Chondrocyte (in vitro differentiated cells): ENCODE measurements at places on chromosomes 4 and X. TPM values are rescaled to one million over a fixed set of nuclear protein-coding genes. Genes with fewer than 3 reads are reported as not detected.

- no peaks in the 10 kb centered on the region for H3K36me3 ChIP-seq
- no peak overlapping the region for H3K4me3 ChIP-seq
- no peak overlapping the region for H3K27ac ChIP-seq
These were observed 87.2 kb upstream of the C4orf50 start for GRCh38 chr4:6105311-6105911.

DNA sequence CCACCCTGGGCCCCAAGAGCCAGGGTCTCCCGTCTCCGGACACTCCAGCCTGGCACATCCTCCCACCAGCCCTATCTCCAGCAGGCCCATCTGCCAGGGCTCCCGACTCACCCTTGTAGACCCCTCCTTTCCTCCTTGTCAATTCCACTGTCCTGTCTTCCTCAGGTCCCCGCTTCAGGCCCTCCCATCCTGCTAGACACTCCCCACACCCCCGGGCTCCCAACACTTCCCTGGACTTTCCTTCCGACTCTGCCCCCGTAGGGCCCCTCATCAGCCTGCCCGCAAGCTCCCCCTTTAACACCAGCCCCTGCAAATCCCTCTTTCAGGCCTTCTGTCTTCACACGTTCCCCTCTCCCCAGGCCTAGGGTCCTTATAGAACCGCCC is 1.1 kb downstream of the PRAF2 start:
- DNase-seq: no peak
- peak overlapping the region; percentile 81 for H3K4me3 ChIP-seq
- peaks cover 16% of the 10 kb centered on the region for H3K4me1 ChIP-seq

DNA sequence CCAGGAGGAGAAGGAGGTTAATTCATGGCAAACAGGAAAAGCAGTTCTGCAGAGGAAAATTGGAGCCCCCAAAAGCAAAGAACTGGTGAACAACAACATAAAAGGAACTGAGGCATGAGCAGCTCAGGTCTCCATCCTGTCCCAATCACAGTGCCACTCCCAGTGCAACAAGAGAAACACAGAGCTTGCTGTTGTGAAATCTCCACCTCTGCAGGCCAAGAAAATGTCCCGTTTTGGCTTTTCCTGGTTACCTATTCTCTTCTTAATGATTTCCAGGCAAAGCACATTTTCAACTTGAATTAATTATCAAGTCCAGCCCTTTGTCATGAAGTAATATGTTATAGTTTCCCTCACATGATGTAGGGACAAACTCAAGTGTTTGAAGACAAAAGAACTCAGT is 778 bp downstream of the C1QTNF7 start:
- no peak for DNase-seq
- H3K27ac ChIP-seq: no peak overlapping the region
- H3K4me3 ChIP-seq: no peak overlapping the region
- H3K36me3 ChIP-seq: no peaks in the 10 kb centered on the region
- peaks cover 21% of the 10 kb centered on the region for H3K4me1 ChIP-seq
- no peaks in the 10 kb centered on the region for H3K27me3 ChIP-seq

DNA sequence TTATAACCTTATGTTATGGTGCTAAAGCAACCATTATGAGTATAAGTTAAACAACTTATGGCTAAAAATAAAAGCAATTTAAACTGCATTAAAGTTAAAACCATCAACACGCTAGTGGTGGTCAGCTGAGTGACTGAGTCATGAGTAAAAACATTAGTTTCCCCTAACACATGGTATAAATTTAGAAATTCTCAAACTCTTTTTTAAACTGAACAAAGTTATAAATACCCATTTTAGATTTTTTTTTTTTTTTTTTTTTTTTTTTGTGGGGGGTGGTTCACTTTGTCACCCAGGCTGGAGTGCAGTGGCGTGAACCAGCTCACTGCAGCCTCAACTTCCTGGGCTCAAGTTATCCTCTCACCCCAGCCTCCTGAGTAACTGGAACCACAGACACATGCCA is 5.4 kb upstream of the BBS7 start:
- H3K4me3 ChIP-seq: no peak overlapping the region
- no peak overlapping the region for H3K27ac ChIP-seq
- no peaks in the 10 kb centered on the region for H3K36me3 ChIP-seq
- H3K27me3 ChIP-seq: peaks cover 18% of the 10 kb centered on the region

DNA sequence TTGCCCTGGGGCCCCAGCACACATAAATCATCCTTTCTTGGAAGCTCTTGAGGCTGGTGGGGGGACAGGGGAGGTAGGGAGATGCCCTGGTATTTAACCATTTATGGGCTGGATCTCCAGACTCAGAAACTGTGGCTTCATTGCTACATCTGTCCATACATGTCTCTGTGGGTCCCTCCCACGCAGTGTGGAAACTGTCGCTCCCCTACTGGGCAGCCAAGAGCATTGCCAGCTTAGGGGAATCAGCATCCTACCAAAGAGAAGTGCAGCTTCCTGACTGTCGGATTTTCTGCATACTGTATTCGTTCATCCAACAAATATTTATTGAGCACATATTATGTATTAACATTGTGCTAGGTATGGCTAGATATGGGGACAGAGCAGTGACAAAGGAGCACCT is 3.7 kb downstream of the GRIPAP1 start:
- no peak overlapping the region for H3K4me3 ChIP-seq
- DNase-seq: peak; percentile 26
- H3K4me1 ChIP-seq: peaks cover 14% of the 10 kb centered on the region
- no peaks in the 10 kb centered on the region for H3K27me3 ChIP-seq
- H3K36me3 ChIP-seq: peaks cover 19% of the 10 kb centered on the region
- H3K27ac ChIP-seq: no peak overlapping the region

DNA sequence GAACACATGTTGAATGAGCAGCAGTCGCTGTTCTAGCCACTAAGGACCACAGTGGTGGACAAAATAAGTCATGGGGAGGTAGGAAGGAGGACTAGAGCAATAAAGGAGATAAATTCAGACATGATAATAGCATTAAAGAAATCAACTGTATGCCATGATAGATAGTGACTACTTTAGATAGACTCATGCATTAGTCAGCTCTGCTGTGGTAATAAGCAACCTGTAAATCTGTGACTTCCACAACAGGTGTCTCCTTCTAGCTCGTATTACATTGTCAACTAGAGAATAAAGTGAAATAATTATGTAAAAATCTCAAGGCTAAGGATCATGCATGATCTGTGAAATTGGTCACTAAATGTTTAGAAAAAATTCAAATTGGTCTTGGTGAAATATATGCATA is 77.9 kb downstream of the WWC2 start:
- no peaks in the 10 kb centered on the region for H3K27me3 ChIP-seq
- no peak overlapping the region for H3K27ac ChIP-seq
- H3K4me3 ChIP-seq: no peak overlapping the region
- DNase-seq: no peak
- H3K4me1 ChIP-seq: peaks cover 66% of the 10 kb centered on the region

- H3K4me1 ChIP-seq: peaks cover 2% of the 10 kb centered on the region
- peaks cover 37% of the 10 kb centered on the region for H3K27me3 ChIP-seq
These were observed 4.1 kb downstream of the TMEM271 start for GRCh38 chr4:571838-572572.

DNA sequence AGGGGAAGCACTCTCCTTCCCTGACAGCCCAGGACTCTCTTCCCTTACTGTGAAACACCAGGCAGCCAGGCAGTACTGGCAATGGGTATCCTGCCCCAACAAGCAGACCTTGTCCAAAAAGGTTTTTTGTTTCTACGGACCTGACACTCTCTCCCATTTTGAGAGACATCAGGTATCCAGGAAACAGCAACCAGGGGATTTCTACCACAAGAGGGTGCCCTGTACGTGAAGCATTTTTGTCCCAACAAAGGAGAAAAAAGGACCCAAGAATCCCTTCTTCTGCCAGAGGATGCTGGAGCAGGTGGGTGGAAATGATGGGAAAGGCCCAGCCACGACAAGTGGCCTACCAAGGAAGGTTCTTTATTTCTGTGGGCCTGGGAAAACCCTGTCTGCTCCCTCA is 65.7 kb upstream of the FGF13 start:
- H3K27ac ChIP-seq: no peak overlapping the region
- H3K4me1 ChIP-seq: no peaks in the 10 kb centered on the region
- H3K27me3 ChIP-seq: no peaks in the 10 kb centered on the region
- H3K36me3 ChIP-seq: no peaks in the 10 kb centered on the region
- no peak overlapping the region for H3K4me3 ChIP-seq
- no peak for DNase-seq

DNA sequence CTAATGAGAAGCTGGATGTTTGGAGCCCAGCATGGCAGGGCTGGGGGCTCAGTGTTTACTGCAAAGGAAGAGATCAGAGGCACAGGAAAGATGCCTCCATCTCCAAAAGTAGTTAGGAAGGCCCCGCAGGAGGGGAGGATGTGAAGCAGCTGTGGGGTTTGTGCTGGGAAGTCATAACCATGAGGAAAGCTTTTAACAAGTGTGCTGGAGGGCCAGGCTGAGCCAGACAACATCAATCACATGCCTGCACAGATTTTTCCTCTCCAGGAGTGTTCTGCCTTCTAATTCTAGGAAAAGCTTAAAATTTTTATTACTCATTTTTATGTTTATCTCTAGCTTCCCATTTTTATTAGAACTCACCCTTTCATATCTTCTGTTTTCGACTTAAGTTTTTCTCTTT is 65.4 kb downstream of the GPR82 start:
- H3K36me3 ChIP-seq: peaks cover 5% of the 10 kb centered on the region
- H3K4me1 ChIP-seq: peaks cover 9% of the 10 kb centered on the region
- no peak overlapping the region for H3K4me3 ChIP-seq
- H3K27ac ChIP-seq: no peak overlapping the region
- no peaks in the 10 kb centered on the region for H3K27me3 ChIP-seq
- no peak for DNase-seq

- no peaks in the 10 kb centered on the region for H3K4me1 ChIP-seq
- no peak for DNase-seq
- H3K27ac ChIP-seq: no peak overlapping the region
- H3K4me3 ChIP-seq: no peak overlapping the region
- no peaks in the 10 kb centered on the region for H3K36me3 ChIP-seq
These were observed 106.8 kb downstream of the STOX2 start for GRCh38 chr4:184011826-184012380.

- peaks cover 3% of the 10 kb centered on the region for H3K4me1 ChIP-seq
- peak; percentile 84 for DNase-seq
- H3K27ac ChIP-seq: no peak overlapping the region
- H3K36me3 ChIP-seq: no peaks in the 10 kb centered on the region
These were observed 60.0 kb downstream of the HS3ST1 start for GRCh38 chr4:11368701-11369115.

DNA sequence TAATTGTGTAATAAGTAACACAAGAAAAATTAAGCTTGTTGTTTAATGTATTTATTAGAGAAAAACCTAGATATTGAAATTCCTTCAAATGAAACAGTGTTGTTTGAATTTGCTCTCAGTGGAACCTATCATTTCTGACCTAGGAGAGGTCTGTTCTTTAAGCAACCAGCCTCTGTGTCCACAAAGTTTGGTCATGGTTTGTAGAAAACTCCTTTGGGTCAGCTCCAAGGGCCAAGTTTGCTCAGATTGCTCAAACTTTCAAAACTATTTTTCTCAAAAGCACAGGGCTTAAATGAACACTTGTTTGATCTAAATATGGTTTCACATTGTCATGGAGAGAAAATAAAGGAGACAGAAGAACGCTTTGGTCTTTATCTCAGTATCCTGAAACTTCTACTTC is 29.6 kb upstream of the RPL34 start:
- H3K4me1 ChIP-seq: peaks cover 30% of the 10 kb centered on the region
- H3K27me3 ChIP-seq: no peaks in the 10 kb centered on the region
- H3K4me3 ChIP-seq: no peak overlapping the region
- peaks cover 2% of the 10 kb centered on the region for H3K36me3 ChIP-seq
- H3K27ac ChIP-seq: no peak overlapping the region

- peaks cover 16% of the 10 kb centered on the region for H3K27me3 ChIP-seq
- DNase-seq: no peak
- no peak overlapping the region for H3K27ac ChIP-seq
- H3K4me3 ChIP-seq: no peak overlapping the region
- H3K4me1 ChIP-seq: no peaks in the 10 kb centered on the region
These were observed 406.5 kb downstream of the IQCM start for GRCh38 chr4:149409146-149409545.

DNA sequence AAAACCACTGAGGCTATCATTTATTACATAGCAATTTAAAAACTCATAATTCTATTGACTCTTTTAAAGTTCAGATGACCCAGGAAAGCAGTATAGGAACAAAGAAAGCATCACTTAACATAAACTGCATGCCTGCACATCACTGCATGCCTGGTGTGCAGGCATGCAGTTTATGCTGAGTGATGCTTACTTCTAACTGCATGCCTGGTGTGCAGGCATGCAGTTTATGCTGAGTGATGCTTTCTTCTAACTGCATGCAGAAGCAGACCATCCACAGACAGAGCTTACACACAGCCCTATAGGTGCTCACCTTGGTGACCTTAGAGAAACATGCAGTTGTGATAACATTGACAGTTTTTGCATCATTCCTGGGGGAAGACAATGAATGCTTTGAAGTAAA is 17.0 kb downstream of the SDAD1 start:
- H3K36me3 ChIP-seq: peaks cover 52% of the 10 kb centered on the region
- no peak overlapping the region for H3K27ac ChIP-seq
- H3K4me3 ChIP-seq: no peak overlapping the region

- no peak overlapping the region for H3K4me3 ChIP-seq
- H3K4me1 ChIP-seq: no peaks in the 10 kb centered on the region
- H3K27ac ChIP-seq: no peak overlapping the region
- no peak for DNase-seq
These were observed 463.4 kb upstream of the GRID2 start for GRCh38 chr4:91840359-91840758.

GRCh38 chrX:30577362-30577991 is at the start of gene TASL:
TASL (minus strand) TSS chrX:30577766; CDS start chrX:30560355, 17,411 bp downstream.
- no peak for DNase-seq
- no peak within 1 kb of the TSS for H3K4me3 ChIP-seq
- no peaks in the 10 kb centered on the region for H3K36me3 ChIP-seq
- H3K27me3 ChIP-seq: peaks cover 14% of the 10 kb centered on the region

Gene PNMA3
- 0.12 to 0.67 TPM (median 0.67 TPM) in 3 replicates for total RNA-seq

Gene TMPRSS11A
- total RNA-seq: not detected in 3 replicates

Gene WFS1
- total RNA-seq: 47.7 to 54.6 TPM (median 48.0 TPM) in 3 replicates

Gene RAI2
- total RNA-seq: 0.85 to 0.97 TPM (median 0.87 TPM) in 3 replicates

Gene CXorf66
- not detected in 3 replicates for total RNA-seq

Gene RHOXF2B
- total RNA-seq: not detected in 3 replicates
